Right renal pelvis (tissue), 4 donors: ENCODE measurements at places on chromosomes 13 and 19. TPM values are rescaled to one million over a fixed set of nuclear protein-coding genes. Genes with fewer than 3 reads are reported as not detected.
A peak's percentile ranks its signal among the peaks of the same experiment; 100 is the strongest.

- DNase-seq = no peak
Observed at GRCh38 chr19:20067943-20068342, 9.9 kb upstream of the ZNF90 start.

DNA sequence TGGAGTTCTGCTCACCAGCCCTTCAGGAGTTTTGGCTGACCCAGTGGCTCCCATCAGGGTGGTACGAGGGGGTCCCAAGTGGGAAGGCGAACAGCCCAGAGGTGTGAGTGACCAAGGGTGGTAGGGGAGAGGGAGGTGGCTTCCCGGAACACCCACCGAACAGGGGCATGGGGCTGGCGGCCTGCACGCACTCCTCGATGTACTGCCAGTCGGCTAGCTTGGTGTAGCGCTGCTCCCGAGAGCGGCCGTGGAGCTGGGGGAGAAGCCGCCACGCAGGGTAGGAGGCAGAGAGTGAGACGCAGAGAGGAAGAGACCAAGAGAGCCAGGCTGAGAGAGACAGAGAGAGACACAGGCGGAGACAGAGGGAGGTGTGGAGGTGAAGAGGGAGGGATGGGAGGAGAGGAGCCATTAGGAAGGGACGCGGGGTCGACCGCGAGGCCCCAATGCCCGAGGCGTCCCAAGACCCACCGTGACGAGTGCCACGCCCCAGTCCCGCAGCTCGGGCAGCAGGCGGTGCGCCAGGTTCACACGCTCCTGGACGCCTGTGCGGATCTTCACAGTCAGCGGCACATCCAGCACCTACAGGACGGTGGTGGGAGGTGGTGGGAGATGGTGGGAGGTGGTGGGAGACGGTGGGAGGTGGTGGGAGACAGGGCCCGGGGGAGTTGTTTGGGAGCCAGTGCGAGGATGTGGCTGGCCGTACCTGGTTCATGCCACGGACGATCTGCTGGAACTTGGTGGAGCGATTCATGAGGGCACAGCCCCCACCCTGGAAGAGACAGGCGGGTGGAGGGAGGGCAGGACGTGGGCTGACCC, 2.3 kb upstream of the PRR22 start:
- DNase-seq = no peak

DNA sequence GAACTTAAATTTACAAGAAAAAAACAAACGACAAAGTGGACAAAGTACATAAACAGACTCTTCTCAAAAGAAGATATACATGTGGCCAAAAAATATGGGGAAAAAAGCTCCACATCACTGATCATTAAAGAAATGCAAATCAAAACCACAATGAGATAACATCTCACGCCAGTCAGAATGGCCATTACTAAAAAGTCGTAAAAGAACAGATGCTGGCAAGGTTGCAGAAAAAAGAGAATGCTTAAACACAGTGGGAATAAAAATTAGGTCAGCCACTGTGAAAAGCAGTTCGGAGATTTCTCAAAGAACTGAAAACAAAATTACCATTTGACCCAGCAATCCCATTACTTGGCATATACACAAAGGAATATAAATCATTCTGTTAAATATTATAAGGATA, 132.7 kb downstream of the UGGT2 start:
- DNase-seq = no peak

- no peak for DNase-seq
Observed at GRCh38 chr19:42281146-42281826, 12.2 kb downstream of the CIC start.

DNA sequence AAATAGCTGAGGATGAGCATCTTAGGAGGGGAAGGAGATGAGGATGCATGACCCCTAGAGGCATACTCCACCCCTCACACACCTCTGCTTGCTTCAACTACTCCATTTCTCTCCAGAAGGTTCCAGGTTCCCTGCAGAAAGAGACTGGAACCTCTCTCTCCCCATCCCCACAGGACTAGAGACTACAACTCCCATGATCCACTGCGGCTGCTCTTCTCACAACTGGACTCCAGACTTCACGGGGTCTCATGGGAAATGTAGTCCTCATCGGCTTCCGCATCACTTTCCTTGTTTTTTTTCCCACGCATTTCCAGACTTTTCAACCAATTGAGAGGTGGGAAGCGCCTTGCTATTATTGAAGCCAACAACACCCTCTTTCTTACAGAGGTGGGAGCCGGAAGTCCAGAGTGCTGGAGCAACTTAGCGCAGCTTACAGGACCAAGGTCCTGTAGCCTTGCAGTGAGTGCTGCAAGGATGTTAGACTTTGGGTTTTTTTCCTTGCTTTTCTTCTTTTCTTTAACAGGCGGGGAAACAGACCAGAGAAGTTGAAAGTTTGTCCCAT, 13.9 kb upstream of the CACNG6 start:
- peak; percentile 67 for DNase-seq

DNA sequence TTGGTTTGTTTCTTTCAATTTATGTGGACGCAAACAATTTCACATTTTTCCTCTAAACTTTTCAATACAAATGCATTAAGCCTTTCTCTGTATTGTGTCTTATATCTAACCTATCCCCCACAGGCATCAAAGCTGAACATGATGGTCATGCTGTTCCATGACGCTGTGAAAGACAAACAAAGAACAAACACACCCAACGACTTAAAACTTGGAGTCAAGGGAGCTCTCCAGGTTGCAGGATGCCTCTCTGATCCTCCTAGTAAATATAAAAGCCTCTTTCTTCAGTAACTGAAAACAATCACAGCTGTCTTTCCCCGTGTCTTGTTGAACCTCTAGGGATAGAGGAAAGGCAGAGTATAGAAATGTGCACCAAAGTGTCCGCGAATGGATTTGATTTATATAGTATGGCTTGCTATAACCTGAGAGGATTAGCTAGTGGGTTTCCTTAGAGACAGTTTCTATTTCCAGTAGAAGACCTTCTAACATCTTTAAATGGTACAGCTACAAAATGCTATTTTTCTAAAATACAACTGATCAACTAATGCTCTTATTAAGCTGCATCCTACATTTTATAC, 43.1 kb downstream of the PCDH9 start:
- no peak for DNase-seq

GRCh38 chr13:37382146-37382545, 216.4 kb downstream of the POSTN start:
- no peak for DNase-seq

DNA sequence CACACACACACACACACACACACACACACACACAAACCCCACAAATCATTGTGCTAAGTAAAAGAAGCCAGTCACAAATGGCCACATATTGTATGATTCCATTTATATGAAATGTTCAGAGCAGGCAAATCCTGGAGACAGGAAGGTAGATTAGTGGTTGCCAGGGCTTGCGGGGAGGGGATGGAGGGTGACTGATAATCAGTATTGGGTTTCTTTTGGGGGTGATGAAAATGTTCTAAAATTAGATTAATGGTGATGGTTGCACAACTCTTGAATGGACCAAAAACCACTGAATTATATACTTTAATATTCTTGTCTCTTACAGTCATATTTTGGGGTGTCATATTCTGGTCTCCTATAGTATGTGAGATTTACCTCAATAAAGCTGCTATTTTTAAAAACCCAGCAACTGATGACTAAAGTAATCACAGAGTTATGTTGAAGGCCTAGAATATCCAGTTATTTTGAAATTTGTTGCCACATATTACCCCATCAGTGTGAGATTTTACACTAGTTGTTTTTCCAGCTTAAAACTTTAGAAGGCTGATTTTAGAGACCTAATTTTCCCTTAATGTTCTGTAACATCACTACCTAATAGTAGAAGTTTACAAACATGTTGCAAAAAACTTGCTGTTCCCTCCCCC, 20.3 kb downstream of the FLT1 start:
- DNase-seq = no peak

GRCh38 chr13:59527500-59527899, 636.2 kb downstream of the DIAPH3 start:
- no peak for DNase-seq

DNA sequence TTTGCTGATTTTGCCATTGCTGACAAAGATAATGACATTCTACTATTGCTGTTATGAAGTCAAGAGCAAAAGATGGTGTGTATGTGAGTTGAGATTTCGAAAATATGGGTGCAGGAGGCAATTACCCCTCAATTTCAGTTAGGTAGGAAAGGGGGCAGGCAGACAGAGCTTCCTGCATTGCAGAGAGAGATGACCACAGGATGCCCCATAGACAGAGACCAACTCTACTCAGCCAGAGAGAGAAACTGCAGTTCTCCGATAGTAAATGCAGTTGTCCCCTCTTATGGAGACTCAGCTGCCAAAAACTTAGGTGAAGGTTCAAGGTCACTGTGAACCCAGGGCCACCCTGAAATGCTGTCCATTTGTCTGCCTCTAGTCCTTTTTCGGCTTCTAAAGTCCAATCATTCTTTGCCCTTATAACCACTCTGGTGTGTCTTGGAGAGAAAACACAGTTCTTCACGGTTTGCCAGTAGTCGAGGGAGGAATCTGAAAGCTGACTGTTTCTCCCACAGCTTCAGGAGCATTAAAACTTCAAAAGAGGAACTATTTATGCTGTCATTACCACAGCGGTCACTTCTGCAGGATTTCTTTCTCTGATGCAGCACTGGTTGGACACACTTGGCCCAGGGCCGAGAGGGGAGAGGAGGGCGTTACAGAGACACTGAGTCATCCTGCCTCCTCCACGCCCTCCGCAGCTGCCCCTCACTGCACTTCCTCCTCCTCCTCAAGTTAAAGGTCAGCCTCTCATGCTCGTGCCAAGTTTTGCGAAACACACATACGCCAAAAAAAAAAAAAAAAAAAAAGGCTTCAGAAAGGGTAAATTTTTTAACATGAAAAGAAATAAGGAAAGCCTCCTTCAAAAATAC, 264.3 kb downstream of the FOXO1 start:
- peak; percentile 77 for DNase-seq

- no peak for DNase-seq
Observed at GRCh38 chr19:38675611-38676010, 28.2 kb downstream of the ACTN4 start.

GRCh38 chr13:46896341-46897137, at the start of gene HTR2A:
Gene HTR2A (minus strand): TSS chr13:46897053. CDS start chr13:46895906, 1,147 bp downstream.
- peak; percentile 25 for DNase-seq

- DNase-seq = no peak
Observed at GRCh38 chr13:105798541-105798940, 736.9 kb downstream of the EFNB2 start.

GRCh38 chr19:10219678-10220077, 11.5 kb downstream of the S1PR2 start:
- no peak for DNase-seq

GRCh38 chr19:33831825-33832224, 35.2 kb downstream of the KCTD15 start:
- DNase-seq = no peak

- DNase-seq = no peak
Observed at GRCh38 chr13:43205416-43205815, 182.0 kb downstream of the DNAJC15 start.

DNA sequence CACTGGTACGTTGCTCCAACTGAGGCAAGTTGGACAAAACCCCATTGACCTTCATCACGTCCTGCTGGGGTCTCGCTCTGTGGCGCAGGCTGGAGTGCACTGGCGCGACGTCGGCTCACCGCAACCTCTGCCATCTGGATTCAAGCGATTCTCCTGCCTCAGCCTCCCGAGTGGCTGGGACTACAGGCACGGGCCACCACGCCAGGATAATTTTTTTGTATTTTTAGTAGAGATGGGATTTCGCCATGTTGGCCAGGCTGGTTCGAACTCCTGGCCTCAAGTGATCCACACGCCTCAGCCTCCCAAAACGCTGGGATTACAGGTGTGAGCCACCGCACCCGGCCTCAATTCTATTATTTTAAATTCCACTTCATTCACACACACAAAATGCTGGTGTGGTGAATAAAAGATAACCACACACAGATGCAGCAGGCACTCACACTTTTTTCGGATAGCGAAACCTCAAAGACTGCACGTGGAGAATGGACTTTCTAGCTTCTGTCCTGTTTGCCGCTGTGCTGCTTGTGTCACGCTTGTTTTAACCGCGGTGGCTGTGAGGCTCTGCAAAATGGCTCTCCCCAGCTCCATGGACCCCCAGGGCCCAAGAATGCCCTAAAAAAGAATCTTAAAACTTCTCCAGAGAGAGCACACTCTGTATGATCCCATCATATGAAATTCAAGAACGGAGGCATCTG, 58.4 kb downstream of the COL4A1 start:
- no peak for DNase-seq

DNA sequence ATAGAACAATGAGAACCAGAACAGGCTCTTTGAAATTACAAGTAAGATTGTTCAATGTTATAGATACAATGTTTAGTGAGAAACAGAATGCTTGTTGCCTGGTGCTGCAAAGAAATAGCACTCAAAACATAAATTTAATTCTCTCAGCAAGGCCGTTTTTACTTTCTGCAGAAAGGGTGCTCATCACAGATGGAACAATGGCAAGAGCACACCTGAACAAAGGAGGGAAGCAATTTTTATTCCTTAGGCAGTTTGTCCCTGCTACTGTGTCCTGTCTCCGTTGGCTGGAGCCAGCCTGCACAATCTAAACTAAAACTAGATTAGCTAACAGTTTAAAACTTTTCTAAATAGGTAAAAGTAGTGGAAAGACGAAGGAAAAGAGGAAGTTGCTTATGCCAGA, 10.4 kb upstream of the ZNF8 start:
- DNase-seq = no peak

DNA sequence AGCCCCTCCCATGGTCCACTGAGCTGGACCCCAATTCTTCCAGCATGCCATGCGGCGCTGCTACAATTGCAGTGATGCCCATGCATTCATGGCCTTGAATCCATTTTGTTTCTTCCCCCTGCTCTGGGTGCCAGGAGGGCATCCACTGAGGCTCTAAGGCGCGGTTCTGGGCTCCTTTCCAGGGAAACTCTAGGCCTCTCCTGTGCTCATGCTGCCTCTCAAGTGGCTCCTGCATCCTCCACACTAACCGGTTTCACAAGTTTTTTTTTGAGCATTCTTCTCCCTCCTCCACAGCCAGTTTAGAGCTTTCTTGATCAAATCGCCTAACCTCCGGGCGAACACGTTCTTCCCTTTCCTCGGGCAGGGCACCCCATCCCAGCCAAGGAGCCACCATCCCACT, 69.1 kb upstream of the FLT1 start:
- no peak for DNase-seq

DNA sequence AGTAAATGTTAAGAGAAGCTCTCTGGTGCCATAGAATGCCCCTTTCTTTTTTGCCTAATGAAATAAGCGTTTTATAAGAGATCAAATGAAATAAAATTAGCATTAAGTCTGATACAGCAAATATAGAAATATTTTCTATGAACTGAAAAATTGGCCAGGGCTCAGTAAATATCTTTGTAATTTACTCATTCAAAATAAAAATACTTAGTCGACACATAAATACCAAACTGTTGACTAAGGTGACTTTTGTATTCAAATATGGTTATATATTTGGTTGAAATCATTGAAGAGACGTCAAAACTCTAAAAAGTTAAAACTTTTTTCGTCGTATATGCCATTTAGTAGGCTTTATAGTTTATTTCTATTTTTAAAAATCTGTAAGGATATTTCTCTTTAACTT, 25.6 kb downstream of the IPO5 start:
- no peak for DNase-seq

The CFAP97D2 gene
- polyA plus RNA-seq = not detected

The LILRB2 gene
- polyA plus RNA-seq = 0.87 TPM

The SHISA2 gene
- 59.0 TPM for polyA plus RNA-seq

The OR10H1 gene
- polyA plus RNA-seq = not detected

The OR7A5 gene
- polyA plus RNA-seq = 0.04 TPM

The NLRP9 gene
- not detected for polyA plus RNA-seq

The MEF2B gene
- polyA plus RNA-seq = 1.3 TPM
